ENCODE measurements at places on chromosomes 7 and 10.

DNA sequence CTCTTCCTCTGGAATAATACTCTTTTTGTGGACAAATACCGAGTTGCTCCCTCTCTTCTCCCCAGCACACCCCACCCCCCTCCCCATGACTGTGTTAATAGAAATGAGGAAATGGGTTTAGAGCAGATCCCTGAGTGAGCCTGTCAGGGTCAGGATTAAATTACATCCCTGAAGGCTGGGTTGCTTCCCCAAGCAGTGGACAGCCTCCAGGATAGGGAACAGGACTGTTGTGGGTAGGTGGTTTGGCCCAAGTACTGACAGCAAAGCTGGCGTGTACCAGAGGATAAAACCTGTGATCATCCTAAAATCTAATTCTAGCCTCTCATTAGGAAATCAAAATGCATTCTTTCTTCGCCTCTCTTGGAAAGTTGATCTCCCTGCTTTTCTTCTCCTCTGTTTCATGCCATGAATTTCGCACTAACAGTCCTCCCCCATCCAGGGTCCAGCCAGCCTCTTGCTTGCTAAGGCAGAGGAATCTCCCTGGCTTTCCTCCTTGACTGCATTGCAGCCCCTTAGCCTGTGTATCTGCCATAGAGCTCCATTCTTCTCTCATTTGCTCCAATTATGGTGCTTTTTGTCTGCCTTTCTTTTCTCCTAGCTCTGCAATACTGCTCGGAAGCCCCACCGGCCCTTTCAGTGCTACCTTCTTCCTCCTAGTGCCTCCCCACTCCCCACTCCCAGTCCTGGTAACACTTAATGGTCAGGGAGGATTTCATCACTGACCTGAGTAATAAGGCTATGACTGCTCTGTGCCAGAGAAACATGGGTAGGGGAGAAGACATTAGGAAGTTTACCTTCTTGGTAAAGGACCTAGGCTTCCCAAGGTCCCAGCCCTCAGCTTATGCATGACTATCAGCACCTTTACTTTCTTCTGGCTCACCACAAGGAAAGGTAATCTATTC, 8.4 kb downstream of the LRRC4 start:
- no peak for DNase-seq

DNA sequence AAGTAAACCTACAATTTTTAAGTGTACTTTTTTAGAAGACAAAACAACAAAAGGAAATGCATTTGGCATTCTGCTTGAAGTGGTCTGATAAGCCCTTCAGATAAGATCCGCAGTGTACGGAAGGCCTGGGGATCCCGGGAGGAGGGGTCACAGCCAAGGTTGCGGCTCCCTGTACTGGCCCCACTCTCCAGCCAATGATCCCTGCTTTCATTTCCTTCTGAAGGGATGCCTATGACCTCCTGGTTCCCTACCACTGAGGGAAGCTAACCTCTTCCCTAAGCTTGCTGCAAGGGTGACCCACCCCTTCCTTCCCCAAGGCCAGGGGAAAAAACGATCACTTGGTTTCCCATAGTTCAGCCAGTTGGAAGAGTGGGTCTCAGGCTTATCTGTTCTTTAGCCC, 5.3 kb downstream of the DENND2A start:
- DNase-seq, result no peak

GRCh38 chr7:35250452-35250851, 3.4 kb downstream of the TBX20 start:
- no peak for DNase-seq

DNA sequence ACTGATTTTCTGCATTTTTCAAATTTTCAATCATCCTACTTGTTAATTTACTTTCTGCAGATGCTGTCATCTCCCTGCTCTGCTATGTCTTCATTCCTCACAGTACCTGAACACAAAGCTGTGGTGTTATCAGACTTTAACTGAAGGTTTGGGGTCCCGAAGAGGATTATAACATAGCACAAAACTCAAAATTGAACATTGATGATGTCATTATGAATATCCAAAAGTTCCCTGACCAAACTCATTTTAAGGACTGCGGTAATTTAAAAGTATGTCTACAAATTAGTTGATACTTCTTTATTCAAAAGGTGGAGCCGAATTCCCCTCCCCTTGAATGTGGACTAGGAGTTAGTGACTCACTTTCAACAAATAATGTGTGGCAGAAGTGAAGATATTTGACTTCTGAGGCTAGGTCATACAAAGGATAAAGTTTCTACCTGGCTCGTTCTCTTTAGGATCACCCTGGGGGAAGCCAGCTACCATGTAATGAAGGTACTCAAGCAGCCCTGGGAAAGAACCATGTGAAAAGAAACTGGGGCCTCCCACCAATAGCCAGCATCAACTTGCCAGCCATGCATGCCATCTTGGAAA, 6.4 kb upstream of the ENTPD7 start:
- DNase-seq, result no peak

GRCh38 chr10:111017098-111017497, 59.7 kb upstream of the ADRA2A start:
- DNase-seq, result no peak

DNA sequence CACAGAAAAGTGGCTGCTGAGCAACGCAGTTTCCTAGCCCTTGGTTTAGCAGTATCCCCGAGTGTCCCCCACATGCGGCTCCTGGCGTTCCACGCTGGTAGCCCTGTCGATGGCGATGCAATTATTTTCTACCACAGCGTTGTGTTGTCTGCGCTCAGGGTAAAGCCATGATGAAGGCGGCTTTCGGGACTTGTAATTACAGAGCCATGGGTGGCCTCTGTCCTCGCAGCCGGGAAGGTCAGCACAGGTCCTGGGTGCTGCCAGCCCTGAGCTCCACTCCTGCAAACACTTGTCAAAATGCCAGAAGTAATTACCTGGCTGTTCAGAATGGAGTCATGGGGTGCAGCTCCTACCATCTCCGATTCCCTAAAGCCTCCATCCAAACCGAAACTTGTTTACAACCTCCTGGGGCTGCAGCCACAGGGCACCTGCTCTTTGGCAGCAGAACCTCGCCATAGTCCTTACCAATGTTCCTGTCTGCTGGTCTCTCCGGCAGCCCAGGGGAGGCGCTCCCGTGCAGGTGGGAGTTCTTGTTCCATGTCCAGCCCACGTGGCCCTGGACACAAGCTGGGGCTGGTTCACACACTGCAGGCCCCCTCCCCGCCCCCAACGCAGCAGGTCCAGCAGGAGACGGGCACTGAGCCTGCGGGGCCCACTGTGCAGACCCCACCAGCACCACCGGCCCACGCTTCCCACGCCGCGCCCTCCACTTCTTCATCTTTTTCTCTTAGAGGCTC, 512.6 kb downstream of the PTPRN2 start:
- no peak for DNase-seq

DNA sequence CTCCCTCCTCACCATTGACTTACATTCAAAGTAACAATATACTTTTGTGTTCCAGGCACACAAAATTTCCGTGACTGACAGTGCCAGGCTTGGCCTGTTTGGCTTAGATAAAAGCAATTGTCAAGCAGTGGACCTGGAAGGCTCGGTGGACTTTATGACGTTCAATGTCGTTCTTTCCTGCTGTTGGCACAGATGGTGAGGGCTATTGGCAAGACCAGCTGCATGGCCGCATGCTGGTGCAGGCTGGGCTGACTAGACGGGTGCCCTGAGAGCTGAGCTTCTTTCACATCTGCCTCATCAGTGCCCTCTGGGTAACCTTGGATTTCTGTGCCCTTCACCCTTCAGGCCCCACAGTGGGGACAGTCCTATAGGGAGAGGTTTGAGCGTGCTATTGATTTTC, 45.2 kb downstream of the WIPF3 start:
- DNase-seq, result no peak

GRCh38 chr10:9965341-9965740, 1052.3 kb upstream of the CELF2 start:
- no peak for DNase-seq

GRCh38 chr7:73436031-73436929, 2.7 kb downstream of the FZD9 start:
- no peak for DNase-seq

DNA sequence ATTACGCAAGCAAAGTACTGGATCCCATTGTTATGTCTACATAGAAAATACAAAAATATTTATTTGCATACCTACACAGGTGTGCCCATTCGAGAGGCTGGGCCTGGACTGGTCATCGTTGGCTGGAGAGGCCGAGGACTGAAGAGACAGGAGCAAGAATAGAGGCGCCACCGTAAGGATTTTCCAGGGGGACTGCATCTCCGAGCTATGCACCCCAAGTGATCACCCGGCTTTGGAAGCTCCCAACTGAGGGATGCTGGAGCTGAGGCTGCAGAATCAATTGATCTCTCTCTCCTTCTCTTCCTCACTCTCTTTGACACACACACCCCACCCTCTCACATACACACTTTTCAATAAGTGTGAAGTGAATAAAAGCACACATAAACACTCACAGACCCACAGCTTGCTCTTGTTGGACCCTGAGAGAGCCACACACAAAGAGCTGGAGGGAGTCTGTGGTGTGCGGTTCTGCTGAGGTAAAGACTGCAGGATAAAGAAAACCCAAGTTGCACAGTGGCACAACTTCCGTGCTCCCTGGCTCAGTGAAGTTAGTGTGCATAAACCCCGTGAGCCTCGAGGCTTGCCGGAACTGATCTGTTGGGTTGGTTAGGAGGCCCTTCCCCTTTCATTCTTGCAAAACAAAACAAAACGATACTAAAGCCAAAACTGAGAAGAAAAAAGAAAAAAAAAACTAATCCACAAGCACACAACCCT, at the start of gene AOAH:
Gene AOAH, minus strand, starts transcription at position 544 of the 714 bp plus-strand sequence. Its CDS starts 346 bp downstream, at position 198.
- DNase-seq, result peak; percentile 55

- no peak for DNase-seq
Observed at GRCh38 chr7:17448479-17449423, 150.3 kb downstream of the AHR start.
